Activated CD4-positive, alpha-beta memory T cell treated with anti-CD3 and anti-CD28 coated beads for 36 hours (primary cell): ENCODE measurements at places on chromosomes 6 and 20.

- DNase-seq = peak; percentile 26
Measured at GRCh38 chr20:58981628-58982364, 740 bp downstream of the NELFCD start.

- peak; percentile 34 for DNase-seq
Measured at GRCh38 chr6:44222486-44223318, 693 bp upstream of the SLC29A1 start.

GRCh38 chr6:110408901-110409300 lies 6.5 kb downstream of the DDO start:
- no peak for DNase-seq

DNA sequence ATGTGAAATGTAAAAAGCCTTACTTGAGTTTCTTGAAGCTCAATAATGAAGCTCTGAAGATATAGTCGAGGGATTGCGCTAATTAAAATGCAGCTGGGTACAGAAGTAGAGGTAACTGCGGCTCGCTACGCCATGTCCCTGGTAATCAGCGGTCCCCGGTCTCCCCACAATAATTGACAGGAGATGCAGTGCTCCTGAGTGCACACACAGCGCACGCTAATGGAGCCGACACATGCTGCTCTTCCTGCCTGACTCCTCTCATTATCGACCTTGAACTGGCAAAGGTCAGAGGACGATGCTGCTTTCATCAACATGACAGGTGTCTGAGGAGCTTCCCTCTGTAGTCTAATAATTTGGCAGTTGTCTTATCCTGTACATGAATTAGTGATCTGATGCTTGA lies 365.9 kb downstream of the RNF144B start:
- no peak for DNase-seq

- no peak for DNase-seq
Measured at GRCh38 chr6:43219814-43220213, 9.5 kb downstream of the DNPH1 start.
